RKO (cell line): ENCODE measurements at places on chromosomes 16 and 17.
A peak's percentile ranks its signal among the peaks of the same experiment; 100 is the strongest.

- no peak for DNase-seq
Measured at GRCh38 chr17:67990909-67991308, 5.4 kb downstream of the C17orf58 start.

DNA sequence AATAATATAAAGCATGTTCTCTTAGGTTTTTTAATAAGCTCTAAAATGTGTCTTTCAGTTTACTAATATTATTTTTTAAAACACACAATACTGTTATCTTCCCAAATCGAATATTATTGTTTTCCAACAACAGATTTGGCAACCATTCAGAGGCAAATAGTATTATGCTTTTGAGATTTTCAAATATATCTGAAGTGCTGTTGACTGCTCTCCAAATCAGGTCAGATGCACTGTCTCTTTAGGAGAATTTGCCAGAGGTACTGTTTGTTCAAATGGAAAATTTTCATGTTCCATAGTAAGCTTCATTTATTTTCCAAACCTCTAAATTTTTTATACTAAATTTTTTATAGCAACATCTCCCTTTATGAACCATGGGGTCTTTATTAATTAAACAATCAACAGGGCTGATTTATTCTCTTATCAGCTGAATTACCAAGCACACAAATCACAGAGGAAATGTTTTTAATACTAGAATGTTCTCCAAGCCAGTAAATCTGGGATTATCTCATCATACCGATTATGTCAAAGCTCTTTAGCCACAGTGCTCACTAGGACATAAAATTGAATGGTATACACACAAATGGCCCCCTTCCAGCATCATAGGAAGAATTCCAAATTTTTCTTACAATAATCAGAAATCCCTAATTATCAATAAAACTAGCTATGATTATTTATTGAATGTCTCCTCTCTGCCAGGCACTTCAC lies 108.8 kb upstream of the HLF start:
- no peak for DNase-seq

- no peak for DNase-seq
Measured at GRCh38 chr16:88761830-88762229, 23.2 kb downstream of the PIEZO1 start.

- DNase-seq: peak; percentile 39
Measured at GRCh38 chr16:48383877-48384519, 1.2 kb downstream of the SIAH1 start.

- DNase-seq: no peak
Measured at GRCh38 chr17:28191018-28191417, 128.0 kb upstream of the TMEM97 start.

DNA sequence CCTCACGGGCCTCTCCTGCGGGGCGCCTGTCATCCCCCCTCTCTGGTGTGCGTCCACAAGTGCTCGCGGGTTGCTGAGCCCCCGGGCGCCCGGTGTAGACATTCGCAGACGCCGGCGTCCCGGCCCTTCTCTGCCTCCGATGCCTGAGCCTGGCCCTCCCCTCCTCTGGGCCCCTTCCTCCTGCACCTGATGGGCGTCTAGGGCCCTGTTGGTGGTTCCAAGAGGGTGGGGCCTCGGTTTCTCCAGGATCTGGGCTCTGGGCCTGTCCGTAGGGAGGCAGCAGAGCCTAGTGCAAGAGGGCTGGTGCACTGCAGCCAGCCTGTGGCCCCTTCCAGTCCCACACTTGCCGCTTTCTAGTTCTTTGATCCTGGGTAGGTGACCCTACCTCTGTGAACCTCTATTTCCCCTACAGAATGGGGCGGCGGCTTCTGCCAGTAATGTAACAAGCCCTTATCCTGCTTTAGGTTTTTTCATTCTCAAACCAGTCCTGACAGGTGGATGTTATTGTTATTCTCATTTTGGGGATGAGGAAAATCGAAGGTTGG lies 623 bp downstream of the E4F1 start:
- DNase-seq: peak; percentile 68

GRCh38 chr17:36994438-36994837 lies 45.7 kb downstream of the AATF start:
- no peak for DNase-seq

- DNase-seq: no peak
Measured at GRCh38 chr16:19137201-19138128, 23.7 kb downstream of the ITPRIPL2 start.

DNA sequence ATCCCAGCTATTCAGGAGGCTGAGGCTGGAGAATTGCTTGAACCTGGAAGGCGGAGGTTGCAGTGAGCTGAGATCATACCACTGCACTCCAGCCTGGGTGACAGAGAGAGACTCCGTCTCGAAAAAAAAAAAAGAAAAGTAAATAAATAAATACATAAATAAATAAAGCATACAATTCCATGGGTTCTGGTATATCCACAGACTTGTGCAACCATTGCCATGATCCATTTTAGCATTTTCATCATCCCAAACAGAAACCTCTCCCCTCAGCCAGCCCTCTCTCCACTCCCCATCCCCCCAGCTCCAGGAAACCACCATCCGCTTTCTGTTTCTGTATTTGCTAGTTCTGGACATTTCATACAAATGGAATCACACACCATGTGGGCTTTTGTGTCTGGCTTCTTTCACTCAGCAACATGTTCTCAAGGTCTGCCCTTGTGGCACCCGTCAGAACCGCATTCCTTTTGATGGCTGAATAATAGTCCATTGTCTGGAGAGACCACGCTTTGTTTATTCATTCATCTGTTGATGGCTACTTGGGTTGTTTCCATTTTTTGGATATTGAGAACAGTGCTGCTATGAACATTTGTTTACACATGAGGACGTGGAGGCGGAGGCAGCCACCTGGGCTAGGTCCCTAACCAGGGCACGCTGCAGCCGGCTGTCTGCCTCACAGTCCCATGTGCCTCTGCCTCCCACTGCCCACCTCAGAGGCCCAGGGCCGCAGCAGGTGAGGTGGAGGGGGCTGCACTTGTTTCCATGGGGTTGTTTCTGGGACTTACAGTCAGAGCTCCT lies 76.2 kb downstream of the NT5M start:
- no peak for DNase-seq

DNA sequence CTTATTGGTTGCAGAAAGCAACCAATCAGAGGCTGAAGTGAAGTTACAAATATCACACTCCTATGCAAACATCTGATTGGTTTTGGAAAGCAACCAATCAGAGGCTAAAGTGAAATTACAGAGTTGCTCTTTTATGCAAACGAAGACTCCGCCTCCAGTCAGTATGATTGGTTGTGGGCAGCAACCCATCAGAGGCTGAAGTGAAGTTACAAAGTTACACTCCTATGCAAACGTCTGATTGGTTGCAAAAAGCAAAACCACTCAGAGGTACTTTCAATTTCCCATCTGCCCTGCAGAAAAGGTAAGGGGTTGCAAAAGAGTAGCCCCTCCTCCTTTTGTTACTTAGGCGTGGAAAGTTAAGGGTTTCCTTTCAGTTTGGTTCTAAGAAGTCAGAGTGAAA lies 697.3 kb downstream of the MAF start:
- DNase-seq: no peak

DNA sequence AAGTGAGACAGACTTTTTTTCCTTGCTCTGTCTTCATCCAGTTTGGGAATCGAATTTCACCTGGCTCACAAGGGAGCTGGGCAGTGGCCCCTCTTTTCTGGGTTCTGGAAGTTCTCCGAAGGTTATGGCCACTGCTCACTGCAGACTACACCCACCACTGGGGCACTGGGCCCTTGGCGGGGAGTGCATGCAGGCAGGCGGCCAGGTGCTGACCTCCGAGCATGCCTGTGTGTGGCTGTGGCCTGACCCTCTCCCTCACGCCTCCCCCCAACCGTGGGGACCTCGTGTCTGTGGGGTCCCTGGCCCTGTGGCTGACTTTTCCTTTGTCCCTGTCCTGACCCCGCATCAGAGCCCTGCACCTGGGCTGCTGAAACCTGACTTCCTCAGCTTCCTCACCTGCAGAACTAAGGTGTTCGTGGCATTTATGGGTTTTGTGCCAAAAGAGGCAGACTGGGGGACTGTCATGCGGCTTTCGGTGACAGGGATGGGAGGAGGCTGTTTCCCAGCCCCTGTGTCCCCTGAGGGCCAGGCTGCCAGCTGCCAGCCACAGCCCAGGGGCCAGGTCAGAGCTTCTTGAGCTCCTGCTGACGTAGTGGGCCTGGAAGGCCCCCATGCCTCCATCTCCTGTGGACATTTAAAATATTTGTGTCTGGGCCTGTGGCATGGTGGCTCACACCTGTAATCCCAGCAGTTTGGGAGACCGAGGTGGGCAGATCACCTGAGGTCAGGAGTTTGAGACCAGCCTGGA lies 21.4 kb downstream of the ASPSCR1 start:
- no peak for DNase-seq

GRCh38 chr17:5862395-5862794 lies 207.8 kb upstream of the WSCD1 start:
- DNase-seq: no peak

GRCh38 chr17:10046786-10047785 lies 142.0 kb upstream of the RCVRN start:
- DNase-seq: no peak

- DNase-seq: peak; percentile 7
Measured at GRCh38 chr17:35189291-35189690, 4.9 kb downstream of the SLC35G3 start.

DNA sequence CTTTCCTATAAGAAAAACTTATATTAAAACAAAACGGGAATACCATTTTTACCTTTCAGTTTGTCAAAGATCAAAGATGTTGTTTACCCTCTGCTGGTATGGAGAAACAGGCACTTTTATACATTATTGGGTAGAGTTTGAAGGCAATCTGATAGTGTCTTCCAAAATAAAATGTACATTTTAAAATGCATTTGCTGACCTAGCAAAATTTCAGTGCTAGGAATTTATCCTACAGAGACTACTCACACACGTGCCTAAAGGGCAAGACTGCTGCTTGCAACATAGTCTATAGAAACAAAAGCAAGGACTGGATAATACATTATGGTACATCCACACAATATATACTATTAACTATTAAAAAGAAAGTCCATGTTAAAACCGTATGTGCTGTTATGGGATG lies 36.0 kb downstream of the COPRS start:
- DNase-seq: no peak

GRCh38 chr17:77610972-77611521 lies 347.5 kb upstream of the TNRC6C start:
- DNase-seq: no peak

DNA sequence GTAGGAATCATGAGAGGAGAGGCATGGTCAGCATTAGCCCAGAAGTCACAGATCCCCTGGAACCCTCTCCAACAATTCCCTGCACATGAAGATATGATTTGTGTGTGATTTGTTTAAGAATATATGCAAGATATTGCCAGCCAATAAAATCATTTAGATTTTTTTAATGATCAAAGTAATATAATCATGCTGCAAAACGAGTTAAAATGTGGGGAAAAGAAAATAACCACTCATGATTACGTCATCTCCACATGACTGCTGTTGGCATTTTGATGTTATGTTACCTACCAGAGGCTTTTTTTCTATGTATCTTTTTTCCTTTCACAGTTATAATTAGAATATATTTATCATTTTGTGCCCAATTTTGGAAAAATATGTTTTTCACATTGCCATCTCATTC lies 22.4 kb downstream of the SLC35G3 start:
- peak; percentile 37 for DNase-seq

DNA sequence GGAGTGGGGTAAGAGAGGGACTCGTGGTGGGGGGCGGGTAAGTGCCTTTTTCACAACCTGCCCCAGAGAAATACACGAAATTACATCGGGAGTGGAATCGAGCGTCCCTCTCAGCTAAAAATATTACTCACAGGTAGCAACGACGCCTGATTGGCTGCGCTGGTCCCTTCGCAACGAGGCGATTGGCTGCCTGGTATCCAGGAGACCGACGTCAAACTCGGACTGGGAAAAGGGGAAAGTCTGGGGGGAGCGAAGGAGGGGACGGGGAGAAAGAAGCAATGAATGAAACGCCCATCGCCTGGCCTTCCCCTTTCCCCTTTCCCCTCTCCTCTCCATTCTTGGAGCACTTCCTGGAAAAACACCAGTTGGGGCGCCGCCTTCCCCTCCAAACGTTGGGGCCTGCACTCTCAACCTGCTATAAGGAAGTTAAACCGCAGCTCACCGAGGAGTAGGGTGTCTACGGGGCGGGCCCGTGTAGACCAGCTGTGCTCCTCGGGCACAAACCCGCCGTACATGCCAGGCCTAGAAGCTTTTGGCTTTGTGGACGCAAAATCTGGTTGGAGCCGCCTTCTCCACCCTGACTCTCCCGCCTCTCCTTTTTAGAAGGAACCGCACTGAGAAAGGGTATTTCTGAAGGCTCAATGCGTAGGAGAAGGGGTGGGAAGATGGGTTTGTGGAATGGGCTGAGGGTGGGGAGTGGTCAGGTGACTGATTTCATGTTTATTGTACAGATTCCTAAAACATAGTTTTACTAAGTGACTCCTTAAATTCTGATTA lies 1.4 kb upstream of the TOB1 start:
- peak; percentile 95 for DNase-seq

DNA sequence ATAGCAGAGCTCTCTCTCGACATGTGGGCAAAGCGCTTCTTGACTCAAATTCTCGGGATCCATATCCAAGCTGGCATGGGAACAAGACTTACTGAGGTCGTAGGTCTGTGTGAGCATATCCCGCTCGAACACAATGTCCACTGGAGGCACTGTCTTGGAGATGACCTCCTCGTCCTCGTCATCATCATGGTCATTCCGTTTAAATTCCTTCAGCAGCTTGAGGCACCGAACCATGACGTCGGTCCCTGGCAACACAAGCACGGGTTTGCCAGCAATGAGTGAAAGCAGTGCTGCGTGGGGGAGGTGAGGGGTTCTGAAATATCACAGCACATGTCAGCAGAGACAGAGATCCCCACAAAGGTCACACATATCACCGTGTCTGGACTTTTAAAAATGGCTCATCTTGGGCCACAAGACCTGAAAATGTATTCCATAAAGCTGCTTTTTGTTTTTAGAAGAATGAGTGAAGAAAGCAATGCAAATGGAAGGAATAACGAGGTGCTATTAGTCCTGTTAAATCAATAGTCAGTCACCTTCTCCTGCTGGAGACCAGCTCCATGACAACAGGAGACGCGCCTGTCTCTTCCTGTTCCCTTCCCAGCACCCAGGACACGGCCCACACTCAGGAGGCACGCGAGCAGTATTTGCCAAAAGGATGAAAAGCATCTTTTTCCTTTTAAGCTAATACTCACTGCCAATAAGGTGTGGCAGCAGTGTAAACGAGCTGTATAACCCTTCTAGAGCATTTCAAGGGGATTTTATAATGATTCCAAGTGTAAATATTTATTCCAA lies 37.9 kb downstream of the GTF3C1 start:
- DNase-seq: no peak

GRCh38 chr16:4664538-4665418 lies 28.6 kb upstream of the NUDT16L1 start:
- DNase-seq: no peak

- no peak for DNase-seq
Measured at GRCh38 chr16:12422233-12422632, 381.5 kb downstream of the CPPED1 start.

- peak; percentile 58 for DNase-seq
Measured at GRCh38 chr17:73091770-73092522, 542 bp downstream of the SLC39A11 start.

DNA sequence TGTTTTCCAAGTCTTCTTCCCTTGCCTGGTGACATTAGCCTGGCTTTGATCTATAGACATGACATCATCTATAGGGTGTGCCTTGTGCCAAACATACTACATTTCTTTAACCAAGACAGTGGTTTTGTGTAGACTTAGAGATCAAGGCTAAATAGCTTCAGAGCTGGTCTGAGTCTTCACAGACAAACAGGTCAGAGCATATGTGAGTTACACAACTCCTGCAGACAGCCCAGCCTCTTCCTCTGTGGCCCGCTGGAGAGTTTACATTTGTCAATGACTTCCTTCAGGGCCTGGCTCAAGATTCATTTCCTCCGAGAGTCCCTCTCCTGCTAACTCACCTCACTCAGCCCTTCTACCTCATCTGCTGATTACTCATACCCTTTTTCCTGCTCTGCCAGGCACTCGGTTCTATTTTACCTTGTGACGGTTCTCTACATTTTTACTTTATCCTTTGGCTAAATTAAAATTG lies 73.1 kb upstream of the TANC2 start:
- peak; percentile 21 for DNase-seq
